ENCODE measurements at places on chromosomes 5 and 9. TPM values are rescaled to one million over a fixed set of nuclear protein-coding genes. Genes with fewer than 3 reads are reported as not detected.

DNA sequence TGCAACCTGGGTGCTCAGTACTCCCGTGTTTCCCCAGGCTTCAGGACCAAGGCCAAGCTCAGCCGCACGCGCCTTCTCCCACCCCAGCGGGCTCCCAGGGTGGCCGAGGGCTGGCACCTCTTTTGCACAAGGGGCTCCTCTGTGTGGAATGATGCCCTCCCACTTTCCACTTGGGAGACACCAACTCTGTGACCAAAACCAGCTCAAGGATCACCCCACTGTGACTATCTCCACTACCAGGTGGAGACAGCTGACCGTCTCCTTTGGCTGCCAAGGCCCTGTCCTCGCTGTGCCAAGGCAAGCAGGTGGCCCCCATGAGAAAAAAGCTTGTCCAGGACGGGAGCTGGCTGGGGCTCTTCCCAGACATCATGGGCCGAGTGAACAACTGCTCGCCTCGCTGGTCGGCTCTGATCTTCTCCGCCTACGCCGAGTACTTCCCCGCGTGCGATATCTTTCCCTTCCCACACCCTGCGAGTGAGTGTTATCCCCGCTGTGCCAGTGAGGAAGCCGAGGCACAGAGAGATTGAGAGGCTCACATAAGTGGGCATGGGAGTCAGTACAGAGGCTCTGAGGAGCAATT lies 132.8 kb downstream of the ZNF354C start:
- no peak for DNase-seq

DNA sequence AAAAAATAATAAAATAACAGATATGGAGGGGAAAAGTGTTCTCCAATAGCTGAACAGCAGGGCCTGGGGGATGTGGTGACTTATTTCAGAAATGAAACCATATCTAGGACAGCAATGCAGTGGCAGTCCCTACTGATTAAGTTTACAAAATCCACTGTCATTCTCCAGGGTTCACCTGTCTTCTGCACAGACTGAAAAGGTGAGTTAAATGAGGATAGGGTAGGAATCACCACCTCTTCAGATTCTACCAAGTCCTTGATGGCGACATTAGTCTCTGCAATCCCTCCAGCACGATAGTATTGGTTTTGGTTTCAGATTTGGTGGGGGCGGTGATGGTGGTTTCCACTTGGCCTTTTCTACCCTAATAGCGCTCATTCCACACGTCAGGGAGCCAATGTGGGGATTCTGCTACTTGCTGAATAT lies 32.3 kb upstream of the NPM1 start:
- no peak for DNase-seq

DNA sequence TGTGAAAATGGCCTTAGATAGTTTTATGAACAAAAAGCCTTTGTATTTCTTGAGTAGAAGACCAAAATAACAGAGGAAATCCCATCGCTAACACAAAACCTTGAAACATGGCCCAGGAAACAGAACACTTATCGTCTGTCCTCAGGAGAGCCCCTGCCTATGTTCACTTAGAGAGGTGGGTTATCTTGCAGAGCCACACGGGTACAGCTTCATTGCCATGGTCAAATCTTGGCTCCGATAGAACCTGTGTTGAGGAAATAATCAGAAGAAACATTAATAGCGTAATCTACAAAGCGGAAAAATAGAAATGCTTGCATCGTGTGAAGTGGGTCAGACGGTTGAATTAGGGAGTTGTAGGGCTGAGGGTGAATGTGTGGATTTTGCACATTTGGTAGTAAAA lies 216.1 kb downstream of the MAST4 start:
- no peak for DNase-seq

Gene IL7R
- total RNA-seq = not detected

GRCh38 chr5:78799266-78800017 lies 150.9 kb upstream of the LHFPL2 start:
- DNase-seq = no peak

- no peak for DNase-seq
Observed at GRCh38 chr5:65672796-65673195, 48.0 kb downstream of the SHLD3 start.

GRCh38 chr5:91332267-91333045 lies 50.7 kb downstream of the ARRDC3 start:
- no peak for DNase-seq

DNA sequence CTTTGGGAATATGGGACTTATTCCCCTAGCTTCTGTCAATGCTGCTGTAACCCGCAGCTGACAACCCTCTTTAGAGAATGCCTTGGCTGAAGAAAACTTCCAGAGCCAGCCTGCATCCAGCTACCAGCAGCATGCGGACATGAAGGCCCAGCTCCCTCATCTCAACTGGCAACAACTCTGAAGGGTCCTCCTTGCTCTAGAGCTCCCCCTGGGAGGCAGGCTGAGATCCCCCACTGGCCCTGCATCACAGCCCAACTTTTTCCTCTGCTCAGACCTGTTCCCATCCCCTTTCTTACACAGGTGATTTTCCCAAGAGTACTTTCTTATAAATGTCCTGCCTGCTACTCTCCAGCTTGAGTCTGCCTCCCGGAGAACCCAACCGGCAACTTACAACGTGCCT lies 18.7 kb upstream of the WNT8A start:
- DNase-seq = peak; percentile 79

GRCh38 chr9:115276621-115277020 lies 158.7 kb upstream of the TNC start:
- DNase-seq = no peak

DNA sequence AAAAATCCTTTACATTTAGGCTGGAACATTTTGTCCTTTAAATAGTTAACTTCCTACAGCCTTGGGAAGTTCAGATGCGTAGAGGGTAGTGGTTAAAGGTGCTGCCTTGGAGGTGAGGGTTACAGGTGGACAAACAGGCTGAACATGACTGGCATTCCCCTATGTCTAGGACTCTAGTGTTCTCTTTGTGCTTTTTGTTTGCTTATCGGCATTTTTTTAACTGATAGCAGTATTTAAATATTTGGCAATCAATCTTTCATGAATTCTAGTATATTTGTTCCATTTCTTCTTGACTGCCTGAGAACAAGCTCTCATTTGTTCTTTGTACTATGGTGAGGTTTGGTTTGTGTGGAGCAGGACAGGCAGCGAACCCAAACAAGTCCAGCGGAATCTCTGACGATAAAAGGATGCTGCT lies 307.6 kb downstream of the CTNND2 start:
- DNase-seq = no peak

DNA sequence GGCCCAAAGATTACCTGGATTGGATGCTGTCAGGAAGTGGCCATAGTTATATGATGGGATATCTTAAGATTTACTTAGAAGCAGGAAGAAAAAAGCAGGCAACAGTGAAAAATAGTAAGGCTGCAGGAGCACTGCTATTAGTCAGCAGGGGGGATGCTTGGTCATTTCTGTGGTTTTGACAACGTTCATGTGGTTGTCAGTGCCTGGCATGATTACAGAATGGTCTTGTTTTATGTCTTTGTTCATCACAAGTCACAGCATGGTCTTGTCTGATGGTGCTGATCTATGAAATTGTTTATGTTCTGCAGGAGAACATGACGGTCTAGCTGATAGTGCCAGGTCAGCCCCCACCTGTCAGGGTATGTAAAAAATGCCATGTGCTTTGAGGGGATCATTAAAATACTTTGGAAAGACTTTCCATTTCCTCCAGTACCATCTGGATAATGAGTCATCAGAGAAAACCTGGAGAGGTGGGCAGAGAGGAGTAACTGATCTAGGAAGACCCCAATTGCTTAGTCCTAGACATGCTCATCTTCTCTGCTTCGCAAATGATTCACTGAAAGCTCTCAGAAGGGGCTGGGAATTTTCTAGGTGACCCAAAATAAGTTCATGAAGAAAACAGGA lies 48.5 kb downstream of the PLGRKT start:
- no peak for DNase-seq

DNA sequence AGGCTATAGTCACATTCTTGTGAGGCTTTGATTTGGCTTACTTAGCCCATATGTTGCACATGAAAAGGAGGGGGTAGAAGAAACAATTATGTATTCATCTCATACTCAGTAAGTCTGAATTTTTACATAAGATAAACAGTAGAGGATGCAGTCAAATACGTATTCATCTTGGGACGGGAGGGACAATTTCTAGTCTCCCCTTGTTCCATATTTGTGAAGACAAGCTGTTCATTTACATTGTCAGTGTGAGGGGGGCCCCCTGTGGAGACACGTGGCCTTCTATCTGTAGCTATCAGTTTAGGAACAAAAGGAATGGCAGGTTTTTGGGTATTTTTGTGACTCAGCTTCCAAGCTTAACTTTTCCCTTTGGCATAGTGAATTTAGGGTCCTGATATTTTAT lies 49.2 kb upstream of the PPP1R2B start:
- peak; percentile 9 for DNase-seq

DNA sequence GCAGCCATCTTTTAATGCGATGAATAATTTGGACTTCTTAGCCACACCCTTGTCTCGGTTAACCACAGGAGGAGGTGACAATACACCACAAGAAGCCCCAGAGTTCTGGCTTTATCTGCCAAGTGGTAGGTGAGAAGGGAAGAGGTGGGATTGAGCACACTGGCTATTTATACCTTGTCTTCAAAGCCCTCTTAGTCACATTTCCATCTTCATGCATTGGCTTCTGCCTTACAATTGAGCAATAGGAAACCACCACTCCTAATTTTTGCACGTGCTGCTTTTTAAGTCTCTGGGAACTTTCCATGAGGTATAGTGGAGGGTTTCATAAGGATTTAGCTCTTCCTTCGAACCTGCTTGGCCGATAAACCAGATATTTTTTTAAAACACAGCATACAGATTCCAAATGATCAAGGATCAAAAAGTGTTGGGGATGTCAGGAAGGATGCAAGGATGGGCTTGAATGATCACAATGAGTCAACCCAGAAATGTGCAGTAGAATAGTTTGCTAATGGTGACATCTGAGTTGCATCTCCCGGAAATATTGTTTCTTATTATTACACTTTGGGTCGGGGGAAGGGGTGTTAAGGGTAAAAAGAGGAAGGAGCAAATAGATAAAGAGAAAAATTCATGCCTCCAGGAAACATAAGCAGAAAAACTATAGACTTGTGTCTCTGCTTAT lies 25.5 kb downstream of the PLAC8L1 start:
- DNase-seq = no peak

Gene TTC23L
- 0.55 TPM for total RNA-seq
